ENCODE measurements at places on chromosomes 13 and 19.

- DNase-seq, result no peak
Observed at GRCh38 chr19:14835011-14835410, at the start of the genes OR7A5 and OR7C1. Gene OR7A5, minus strand, starts transcription at chr19:14835185. Its CDS starts 6,944 bp downstream, at chr19:14828241. Gene OR7C1, minus strand, starts transcription at chr19:14835185. Its CDS starts 35,049 bp downstream, at chr19:14800136.

GRCh38 chr13:80276371-80277289 is 64.3 kb downstream of the SPRY2 start:
- no peak for DNase-seq

GRCh38 chr13:46025157-46025556 is 27.4 kb downstream of the ZC3H13 start:
- no peak for DNase-seq

- DNase-seq, result no peak
Observed at GRCh38 chr19:49739933-49740332, 23.2 kb downstream of the TSKS start.

- peak; percentile 55 for DNase-seq
Observed at GRCh38 chr13:24680258-24680920, at the start of gene ATP12A. Gene ATP12A, plus strand, starts transcription at chr13:24680408. Its CDS starts 336 bp downstream, at chr13:24680744.

DNA sequence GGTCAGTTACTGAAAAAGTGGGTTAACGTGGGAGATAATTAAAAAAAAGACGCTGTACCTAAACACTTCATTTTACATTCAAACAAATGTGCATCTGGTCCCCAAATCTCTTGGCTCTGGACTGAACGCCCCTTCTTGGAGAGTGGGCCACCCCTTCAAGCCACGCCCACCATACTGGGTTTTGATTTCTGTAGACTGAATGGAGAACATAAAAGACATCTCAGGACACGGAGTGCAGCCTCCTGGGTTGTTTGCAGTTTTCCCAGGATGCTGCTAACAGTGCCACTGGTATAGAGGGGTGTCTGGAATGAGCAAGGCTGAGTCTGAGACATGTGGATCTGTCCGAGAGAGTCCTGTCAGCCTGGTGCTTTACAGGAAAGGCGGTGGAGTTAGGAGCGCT is 10.6 kb downstream of the TFDP1 start:
- DNase-seq, result no peak

GRCh38 chr19:5943045-5943444 is 29.0 kb downstream of the CAPS start:
- DNase-seq, result no peak

- peak; percentile 46 for DNase-seq
Observed at GRCh38 chr19:2962018-2962670, 15.2 kb upstream of the TLE6 start.

DNA sequence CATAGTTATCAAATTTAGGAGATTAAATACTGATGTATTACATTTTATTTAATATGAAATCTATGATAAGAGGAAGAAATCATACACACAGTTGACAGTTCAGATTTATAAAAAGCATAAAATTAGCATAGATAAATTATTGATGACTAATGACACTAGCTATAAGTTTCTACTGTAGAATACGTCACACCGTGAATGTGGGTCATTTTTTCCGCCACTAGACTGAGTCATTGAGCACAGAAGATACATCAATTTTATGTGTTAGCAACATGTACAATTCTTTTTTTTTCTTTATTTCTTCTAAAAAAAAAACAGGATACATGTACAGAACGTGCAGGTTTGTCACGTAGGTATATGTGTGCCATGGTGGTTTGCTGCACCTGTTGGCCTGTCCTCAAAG is 22.2 kb downstream of the AP2S1 start:
- peak; percentile 77 for DNase-seq

DNA sequence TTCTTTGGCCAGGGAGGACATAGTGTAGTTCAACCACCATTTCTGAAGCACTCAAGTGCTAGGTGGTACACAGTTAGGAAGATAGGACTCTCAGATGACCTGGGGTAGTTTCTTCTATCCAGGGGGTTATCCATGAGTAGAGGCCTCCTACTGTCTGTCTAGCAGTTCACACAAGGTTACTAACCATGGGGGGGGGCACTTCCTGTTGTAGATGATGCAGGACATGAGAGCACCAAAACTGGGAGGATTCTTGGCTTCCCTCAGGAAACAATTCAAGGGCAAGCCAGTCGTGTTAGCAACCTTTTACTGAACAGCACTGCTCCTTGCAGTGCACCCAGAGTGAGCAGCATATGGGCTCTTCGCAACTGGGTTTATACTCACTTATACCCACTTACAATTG is 8.9 kb upstream of the TPP2 start:
- no peak for DNase-seq

DNA sequence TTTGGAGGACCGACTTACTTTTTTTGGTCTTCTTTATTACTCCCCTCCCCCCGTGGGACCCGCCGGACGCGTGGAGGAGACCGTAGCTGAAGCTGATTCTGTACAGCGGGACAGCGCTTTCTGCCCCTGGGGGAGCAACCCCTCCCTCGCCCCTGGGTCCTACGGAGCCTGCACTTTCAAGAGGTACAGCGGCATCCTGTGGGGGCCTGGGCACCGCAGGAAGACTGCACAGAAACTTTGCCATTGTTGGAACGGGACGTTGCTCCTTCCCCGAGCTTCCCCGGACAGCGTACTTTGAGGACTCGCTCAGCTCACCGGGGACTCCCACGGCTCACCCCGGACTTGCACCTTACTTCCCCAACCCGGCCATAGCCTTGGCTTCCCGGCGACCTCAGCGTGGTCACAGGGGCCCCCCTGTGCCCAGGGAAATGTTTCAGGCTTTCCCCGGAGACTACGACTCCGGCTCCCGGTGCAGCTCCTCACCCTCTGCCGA is 409 bp downstream of the FOSB start:
- peak; percentile 46 for DNase-seq

DNA sequence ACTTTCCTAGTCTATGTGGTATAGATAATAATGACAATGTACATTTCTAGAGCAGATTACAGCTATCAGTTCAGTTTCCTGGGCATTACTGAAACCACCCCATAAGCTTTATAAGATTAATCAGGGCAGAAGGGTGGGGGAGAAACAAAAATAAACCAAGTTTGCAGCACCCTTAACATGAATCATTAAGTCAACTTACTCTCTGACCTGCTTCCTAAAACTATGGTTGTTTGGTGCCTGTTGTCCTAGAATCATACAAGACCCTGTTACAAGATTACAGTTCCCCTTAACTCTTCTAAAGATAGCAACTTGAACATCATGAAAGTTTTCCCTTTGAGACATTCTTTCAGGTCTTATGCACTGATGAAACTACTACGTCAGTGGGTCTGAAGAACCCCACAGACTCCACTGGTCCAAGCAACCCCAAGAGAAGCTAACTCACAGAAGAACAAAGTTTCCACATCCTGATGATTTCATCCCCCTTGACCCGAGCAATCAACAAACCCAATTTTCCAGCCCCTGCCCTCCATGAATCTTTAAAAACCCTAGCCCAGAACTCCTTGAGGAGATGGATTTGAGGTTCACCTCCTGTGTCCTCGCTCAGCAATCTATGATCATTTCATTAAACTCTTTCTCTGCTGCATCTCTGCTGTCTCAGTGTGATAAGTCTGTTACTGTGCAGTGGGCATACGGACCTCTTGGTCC is 336.5 kb downstream of the FOXO1 start:
- DNase-seq, result no peak

- DNase-seq, result no peak
Observed at GRCh38 chr19:49403404-49404187, 15.5 kb downstream of the KASH5 start.

DNA sequence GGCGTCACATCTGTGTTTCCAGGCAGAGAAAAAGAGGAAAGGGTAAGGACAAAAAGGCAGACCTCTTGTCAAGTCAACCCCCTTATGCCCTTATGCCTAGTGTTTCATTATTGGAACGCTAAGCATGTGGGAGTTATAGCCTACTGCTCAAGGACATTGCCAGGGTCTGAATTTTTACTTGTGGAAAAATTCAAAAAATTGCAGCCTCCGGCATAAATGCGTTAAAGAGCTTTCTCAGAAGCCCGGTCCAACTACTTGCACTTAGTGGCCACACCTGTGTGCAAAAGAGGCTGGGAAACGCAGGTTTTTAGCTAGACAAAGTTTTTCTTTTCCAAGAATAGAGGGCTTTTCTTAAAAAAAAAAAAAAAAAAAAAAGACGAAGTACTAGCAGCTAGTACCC is 139.8 kb downstream of the DPF1 start:
- DNase-seq, result no peak

- DNase-seq, result no peak
Observed at GRCh38 chr13:37884674-37885073, 15.1 kb upstream of the TRPC4 start.

DNA sequence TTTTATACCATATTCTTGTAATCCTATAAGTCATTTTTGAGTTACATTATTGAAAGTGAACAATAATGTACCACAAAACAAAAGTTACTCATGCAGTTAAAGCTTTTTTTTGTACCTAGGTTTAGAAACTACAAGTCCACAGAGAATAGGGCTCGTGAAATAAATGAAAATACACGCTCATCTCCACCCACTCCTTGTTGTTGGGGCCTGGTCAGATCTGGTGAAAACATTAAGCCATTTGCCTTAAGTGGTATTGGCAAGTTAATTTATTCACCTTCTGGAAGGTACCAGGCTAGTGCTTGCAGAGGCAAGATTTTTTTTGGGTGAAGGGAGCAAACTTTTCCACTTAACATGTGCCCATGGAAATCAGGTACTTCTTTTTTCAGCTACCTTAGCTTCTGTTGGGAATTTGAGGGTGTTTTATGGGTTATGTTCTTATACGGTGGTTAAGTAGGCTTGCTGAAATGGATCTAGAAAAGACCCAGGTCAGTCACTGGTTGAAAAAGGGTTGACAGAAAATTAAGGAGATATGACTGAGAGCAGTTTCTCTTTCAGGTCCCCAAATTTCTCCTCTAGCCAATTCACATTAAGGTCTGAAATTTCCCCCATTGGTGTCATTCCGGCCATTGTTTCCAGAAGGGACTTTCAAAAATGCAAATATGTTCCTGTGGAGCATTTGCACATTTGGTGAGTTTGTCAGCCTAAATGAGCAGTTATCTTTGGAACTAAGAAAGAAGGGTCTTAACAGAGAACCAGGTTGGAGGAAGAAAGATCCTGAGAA is 143.3 kb downstream of the KCNRG start:
- DNase-seq, result no peak

DNA sequence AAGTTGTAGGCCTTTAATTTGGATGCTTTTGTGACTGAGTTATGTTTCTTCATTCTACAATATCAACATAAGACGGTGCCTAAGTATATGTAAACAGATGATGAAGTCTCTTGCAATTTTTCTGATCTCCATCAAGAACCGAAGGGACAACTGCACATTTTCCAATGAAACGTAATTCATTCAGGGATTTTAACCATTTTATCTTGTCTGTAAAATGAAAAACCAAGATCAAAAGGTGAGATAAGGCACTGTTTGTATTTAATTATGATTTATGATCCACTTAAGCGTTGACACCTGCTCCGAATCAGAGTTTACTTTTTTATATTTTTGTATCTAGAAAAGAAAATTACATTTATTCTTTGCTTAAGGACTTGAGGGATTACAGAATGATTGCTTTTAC is 556.8 kb upstream of the ARGLU1 start:
- DNase-seq, result no peak

DNA sequence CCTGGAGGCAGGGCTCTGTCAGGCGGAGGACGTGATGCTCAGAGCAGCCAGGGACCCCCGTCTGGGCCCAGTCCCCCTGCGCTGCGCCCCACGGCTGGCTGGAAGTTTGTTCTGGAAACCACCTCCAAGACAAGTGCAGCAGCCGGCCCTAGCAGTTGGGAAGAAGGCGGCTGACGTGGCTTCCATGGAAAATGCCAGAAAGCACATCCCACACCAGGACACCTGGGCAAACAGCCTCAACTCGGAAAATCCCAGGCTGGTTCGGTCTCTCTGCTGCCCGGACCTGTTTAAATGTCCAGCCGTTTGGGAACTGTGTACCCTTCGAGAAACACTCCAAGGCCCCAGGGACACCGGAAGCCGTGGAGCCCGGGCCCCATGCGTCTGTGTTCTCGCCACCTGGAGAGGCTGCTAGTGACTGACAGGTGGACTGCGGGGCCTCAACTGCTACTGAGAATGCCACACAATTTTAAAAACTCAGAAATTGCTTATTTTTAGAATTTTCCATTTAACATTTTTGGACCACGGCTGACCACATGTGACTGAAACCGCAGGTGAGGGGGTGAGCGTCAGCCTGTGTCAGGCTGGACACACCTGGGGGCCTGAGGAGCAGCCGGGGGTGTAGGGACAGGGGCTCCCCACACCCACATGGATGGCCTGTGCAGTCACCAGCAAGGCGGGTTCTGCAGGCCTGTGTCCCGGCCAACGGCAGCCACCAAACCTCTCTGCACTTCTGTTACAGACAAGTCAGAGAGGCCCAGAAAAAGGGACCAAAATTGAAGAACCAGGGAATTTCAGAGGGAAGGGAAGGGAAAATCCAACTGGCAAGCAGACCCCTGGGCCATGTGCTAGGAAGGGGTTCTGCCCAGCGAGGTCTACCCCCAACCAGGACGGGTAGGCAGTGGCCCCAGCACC is 31.7 kb downstream of the RASA3 start:
- DNase-seq, result no peak

- DNase-seq, result no peak
Observed at GRCh38 chr13:108496362-108497210, 132.8 kb upstream of the MYO16 start.
